ENCODE measurements at places on chromosomes 13 and 19. TPM values are rescaled to one million over a fixed set of nuclear protein-coding genes. Genes with fewer than 3 reads are reported as not detected.
A peak's percentile ranks its signal among the peaks of the same experiment; 100 is the strongest.

GRCh38 chr13:98466634-98467236 is 110.2 kb downstream of the STK24 start:
- DNase-seq = no peak

ANGPTL4 gene
- 0.64 TPM for total RNA-seq

DNA sequence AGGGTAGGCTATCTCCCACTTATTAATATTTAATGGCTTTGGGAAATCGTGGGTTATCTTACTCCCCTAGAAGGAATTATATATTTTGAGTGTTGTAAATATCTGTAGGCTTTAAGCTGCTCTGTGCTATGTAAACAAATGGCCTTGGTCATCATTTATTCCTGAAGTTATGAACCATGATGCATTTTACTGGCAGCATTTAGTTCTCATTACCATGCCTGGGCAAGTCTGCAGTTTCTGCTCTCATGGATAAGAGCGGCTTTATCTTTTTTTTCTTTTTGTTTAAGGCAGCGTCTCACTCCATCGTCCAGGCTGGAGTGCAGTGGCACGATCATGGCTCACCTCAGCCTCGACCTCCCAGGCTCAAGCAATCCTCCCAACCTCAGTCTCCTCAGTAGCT is 156.1 kb downstream of the IRS2 start:
- no peak for DNase-seq

DNA sequence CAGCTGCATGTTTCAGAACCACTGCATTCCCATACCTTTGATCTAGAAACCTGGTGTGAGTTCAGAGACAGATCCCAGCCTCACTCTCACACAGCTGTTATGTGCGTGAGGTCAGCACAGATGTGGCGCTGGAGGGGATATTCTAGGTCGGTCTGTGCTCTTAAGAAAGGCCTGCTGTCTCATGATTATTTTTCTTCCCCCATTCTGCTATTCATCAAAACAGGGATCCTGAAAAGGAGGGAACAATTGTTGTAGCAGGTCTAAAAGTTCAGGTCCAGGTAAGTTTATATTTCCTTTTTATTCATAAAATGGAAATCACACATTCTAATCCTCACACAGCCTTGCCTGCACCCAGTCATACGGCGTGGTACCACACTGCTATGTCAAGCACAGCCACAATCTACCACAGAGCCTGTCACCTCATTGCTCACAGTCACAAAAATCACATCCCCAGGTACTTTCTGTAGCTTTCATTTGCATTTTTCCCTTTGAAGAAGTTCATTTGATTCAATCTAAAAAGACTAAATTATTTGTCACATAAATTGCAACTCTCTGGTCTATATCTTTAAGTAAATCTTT is 867 bp downstream of the ZNF546 start:
- no peak for DNase-seq

TDRD12 gene
- total RNA-seq = 0.42 TPM

GRCh38 chr13:78137404-78138142 is 218.9 kb upstream of the EDNRB start:
- peak; percentile 38 for DNase-seq

- no peak for DNase-seq
Observed at GRCh38 chr13:42754801-42755510, 26.4 kb upstream of the FAM216B start.

LHB gene
- not detected for total RNA-seq

METTL21C gene
- not detected for total RNA-seq

SETDB2 gene
- total RNA-seq = 21.6 TPM

DNA sequence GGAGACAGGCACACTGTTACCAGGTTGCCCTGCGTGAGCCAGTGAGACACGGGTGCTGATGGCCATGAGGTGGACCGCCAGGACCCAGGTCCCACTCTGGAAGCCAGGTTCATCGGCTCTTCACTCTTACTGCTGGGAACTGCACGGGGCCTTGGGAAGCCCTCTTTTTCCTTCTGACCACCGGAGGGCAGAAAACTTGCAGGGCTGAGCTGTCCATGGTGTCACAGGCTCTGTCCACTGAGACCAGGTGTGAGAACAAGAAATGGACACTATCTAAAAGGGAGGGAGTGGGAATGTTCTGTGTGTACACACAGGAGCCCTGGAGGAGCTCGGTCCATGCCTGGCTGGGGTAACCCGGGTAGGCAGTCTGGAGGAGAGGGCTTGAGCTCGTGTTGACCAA is 93.4 kb downstream of the UQCRFS1 start:
- DNase-seq = no peak

DNA sequence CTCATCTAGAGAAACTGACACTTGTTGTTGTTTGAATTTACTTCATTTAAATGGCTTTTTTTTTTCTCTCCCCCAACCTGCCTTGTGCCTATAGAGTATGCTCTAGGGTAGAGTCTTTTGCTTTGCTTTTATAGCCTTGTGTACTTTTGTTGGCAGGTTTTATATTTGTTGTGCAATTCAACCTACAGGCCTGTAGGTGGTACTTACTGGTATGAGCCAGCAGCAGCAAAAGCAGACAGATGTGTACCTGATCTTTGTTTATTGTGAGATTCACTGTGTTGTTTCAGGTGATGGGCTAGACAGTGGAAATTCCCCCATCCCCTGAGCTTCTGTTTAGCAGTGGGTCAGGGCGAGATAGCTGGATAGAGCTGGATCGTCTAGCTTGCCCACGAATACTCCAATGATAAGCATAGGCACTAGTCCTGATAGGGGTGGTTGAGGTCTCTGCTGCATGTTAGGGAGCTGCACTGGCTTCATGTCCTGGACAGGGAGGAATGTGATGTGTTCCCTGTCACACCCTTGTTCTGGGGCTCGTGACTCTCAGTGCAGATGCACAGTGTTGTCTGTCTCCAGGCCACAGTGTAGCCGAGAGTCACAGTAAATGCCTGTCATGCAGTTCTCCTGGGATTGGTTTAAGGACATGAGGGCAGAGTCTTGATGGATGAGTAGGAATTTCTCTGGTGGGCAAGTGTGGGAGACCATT is 21.3 kb downstream of the DNAJC3 start:
- DNase-seq = no peak

DNA sequence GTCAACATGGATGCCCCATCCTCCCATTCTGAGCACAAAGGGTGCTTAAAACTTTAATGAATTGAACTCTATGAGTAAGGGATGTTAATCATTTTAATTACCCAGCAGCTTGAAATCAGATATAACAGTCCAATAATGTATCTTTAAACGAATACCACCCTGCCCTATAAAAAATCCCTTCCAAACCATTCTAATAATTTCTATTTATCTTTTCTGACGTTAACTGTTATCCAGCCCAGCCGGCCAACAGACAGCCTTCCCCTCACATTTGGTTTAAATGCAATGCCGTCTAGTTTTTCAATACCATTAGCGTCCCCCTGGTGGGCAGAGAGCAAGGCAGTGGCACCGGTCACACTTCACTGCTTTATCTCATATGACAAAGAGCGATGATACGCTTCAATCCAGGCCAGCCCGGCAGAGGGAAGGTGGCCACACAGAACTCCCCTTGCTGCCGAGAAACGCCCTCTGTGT is 402.2 kb upstream of the ZNF507 start:
- no peak for DNase-seq

DNA sequence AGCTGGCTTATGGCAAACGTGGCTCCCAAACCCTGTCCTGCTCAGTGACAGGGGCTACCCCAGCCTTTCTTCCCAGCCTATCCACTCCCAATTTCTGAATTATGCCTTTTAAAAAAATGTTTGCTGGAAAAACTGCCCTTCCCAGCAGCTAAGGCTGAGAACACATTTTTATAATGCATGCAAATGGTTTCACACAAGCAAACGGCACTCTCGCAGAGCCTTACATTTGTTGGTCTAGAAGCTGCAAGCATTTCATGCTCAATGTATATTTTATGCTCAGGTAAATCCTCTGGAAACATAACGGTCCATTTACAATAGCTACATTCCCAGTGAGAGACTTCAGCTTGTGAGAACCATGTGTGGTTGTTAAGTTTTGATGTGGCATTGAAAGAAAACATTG is 61.4 kb downstream of the SLC7A1 start:
- DNase-seq = no peak

DNA sequence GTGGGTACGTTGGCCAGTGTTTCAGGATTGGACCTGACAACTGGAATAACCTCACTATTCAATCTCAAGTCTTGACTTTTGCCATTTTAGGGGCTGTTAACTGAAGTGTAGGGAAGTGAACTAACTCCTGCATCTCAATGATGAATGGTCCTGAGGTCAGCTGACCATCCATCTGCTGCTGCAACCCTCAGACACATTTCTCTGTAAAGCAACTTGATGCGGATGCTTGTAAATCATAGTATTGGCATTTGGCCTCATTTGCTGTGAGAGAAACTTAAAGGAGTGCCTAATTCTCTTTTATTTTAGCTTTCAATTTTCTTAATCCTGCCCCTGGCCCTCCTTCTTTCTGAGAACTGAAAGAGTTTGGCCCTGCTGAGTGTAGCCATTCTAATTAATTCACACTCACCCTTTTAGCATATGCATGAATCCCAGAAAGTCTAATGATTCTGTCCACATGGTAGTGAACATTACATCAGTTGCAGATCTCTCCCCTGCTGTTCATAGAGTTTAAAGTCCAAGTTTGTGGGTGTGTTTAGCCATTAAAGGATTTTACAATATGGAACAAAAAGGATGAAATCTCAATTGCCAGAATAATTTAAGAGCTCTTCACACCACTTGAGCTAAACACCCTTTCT is 1531.4 kb upstream of the SLC10A2 start:
- no peak for DNase-seq

GRCh38 chr13:30181888-30182651 is 125.3 kb downstream of the KATNAL1 start:
- DNase-seq = no peak

DNA sequence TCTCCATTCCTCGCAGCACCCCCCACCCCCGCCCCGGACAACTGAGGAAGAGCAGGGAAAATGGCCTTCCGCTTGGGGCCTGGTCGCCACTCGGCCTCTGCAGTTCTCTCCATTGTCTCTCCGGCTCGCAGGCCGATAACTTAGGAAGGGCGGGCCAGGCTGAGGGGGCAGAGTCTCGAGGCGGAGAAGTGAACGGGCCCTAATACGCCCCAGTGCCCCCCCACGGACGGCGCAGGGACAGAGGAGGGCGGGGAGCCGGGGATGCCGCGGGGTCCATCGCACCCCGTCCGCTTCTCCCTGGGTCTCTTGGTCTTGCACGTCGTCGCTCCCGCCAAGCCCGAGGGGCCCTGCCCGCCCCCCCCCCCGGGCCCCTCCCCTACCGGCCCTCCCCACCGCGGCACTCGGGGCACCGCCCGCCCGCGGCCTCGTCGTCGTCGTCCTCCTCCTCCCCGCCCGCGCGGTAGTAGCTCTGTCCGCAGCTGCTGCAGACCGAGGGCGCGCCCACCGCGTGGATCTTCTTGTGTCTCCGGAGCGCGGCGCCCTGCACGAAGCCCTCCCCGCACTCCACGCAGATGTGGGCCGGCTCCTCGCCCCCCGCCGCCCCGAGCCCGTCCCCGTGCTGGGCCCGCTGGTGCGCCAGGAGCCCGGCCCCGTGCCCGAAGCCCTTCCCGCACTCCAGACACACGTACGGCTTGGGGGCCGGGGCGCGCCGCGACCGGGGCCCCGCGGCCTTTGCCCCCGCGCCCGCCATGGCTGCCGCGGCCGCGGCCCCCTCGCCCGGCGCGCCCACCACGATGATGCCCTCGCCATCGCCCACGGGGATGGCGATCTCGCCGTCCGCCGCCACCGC is 33.2 kb downstream of the ZNF787 start:
- no peak for DNase-seq
